LNCaP clone FGC (cell line): ENCODE measurements at places on chromosomes 3 and 15.

DNA sequence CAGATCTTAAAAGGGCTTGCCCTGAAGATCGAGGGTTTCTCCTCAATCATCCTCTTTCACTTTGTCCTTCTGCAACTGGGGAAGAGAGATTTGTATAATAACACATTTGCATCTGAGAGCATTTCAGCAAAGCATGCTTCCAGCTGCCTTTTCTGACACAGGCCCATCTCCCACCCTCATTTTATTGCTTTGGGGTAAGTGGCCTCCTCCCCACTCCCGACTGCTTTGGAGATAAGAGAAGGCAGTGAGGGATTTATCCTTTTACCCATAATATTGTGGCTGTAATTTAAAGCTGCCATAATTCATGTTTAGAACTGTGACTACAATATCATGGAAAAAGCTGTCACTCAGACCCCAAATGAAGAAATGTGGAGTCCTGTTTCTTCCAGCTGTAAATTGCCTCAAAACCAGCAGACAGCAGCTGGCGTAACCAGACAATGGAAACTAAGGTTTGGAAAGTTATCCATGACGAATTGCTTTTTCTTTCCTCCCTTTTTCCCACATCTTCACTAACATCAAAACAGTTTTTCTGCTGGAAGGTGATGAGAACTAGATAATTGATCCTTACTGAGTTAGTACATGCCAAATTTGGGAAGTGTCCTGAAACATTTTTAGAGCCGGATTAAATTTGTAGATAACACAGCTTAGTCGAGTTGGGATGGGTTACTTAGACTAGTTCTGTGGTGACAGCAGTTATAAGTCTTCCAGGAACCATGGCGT is 104.2 kb upstream of the PFN2 start:
- DNase-seq = no peak

- DNase-seq = no peak
These were observed 200.8 kb upstream of the STRIT1 start for GRCh38 chr3:155494332-155494731.

- no peak for DNase-seq
These were observed 57.3 kb upstream of the SNTN start for GRCh38 chr3:63595221-63595620.

- DNase-seq = no peak
These were observed 71.3 kb upstream of the THSD4 start for GRCh38 chr15:71044006-71044405.

- DNase-seq = no peak
These were observed 256.2 kb downstream of the ZNF621 start for GRCh38 chr3:40780925-40781406.

DNA sequence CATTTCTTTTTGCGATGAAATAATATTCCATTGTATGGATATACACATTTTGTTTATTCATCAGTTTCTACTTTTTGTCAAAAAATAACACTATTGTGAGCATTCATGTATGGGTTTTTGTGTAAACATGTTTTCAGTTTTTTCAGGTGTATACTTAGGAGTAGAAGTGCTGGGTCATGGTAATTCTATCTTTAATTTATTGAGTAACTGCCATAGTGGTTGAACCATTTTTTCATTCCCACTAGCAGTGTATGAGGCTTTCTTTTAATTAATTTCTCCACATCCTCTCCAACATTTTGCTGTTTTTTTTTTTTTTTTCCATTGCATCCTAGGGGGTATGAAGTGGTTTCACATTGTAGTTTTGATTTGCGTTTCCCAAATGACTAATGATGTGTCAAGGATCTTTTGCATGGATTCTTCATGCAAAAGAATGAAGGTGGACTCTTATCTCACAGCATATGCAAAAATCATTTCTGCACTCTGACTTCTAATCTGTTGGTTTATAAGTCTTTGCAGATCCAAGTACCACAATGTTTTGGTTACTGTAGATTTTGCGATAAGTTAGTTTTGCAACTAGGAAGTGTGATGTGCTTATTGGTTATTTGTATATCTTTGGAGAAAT is 12.6 kb downstream of the ATP2C1 start:
- peak; percentile 37 for DNase-seq

DNA sequence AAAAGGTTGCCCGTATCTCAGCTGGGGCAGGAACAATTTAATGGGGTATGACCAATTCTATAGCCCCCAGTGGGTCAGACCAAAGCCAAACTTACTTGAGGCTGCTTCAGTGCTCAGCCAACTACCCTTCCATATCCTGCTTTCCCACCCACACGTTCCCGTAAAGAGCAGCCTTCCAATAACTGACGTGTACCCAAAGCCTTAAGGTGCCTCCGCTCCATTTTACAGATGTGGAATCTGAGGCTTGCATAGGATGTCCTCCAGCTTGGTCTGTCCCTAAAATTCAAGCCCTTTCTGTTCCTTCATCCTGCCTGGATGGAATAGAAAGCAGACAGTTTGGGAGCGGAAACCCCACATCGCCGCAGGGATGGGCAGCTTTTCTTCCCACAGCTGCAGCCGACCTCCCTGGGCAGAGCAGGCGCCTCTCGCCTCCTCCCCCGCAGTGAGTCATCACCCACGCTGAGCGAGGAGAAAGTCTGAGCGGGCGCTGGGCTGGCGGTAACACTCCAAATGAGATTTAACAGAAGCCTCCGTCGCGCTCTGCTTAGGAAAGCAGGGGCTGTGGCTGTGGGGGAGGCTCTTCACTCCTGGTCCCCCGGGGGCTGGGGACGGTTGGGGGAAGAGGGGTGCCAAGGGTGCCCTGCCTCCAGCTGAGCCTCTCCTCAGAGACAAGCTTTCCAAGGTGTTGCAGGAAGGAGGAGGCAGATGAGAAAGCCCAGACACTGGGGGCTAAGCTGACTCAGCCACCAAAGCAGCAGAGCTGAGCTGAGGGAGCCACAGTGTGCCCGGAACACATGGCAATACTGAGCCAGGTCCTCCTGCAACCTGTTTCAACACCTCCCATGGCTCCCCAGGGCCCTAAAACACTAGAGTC is 57.8 kb upstream of the HRH1 start:
- DNase-seq = no peak

- no peak for DNase-seq
These were observed 254.1 kb downstream of the CNTN3 start for GRCh38 chr3:74360406-74360805.

GRCh38 chr15:33400941-33401340 is 90.2 kb downstream of the RYR3 start:
- DNase-seq = no peak

GRCh38 chr15:62879770-62880169 is 162.8 kb upstream of the TPM1 start:
- no peak for DNase-seq

- no peak for DNase-seq
These were observed 185.5 kb upstream of the ANKRD28 start for GRCh38 chr3:15983232-15983631.

GRCh38 chr15:36645106-36645505 is 65.7 kb downstream of the CDIN1 start:
- DNase-seq = no peak

DNA sequence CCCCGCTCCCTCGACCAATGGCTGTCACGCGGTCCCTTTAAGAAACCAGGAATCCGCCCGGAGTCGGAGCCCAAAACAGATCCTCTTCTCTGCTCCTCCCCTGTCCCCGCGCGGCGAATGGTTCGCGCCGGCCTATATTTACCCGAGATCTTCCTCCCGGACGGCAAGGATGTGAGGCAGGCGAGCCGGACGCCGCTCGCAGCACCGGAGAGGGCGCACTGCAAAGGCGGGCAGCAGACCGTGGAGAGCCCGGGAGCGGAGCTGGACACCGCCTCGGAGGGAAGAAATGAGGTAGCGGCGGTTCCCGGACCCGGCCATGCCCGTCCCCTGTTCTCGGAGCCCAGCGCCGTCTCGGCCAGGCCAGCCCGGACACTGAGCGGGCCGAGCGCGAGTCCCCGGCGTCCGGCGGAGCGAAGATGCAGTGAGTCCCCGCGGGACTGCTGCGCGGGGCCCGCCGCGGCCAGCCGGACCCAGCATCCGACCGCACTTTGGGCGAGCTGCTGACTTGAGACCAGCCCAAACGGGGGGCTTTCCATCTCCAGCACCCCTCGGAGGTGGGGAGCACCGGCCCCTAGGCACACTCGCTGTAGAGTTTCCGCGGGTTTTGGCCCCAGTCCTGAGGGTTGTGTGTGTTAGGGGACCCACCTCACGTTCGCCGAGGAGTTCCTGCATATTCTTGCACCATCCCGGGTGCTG is at the start of gene FAM43A:
Gene FAM43A (plus strand): TSS at position 166 of the 696 bp plus-strand sequence. CDS start 944 bp downstream, outside the sequence.
- DNase-seq = peak; percentile 90

- no peak for DNase-seq
These were observed 12.2 kb downstream of the MYLK start for GRCh38 chr3:123871946-123872345.

DNA sequence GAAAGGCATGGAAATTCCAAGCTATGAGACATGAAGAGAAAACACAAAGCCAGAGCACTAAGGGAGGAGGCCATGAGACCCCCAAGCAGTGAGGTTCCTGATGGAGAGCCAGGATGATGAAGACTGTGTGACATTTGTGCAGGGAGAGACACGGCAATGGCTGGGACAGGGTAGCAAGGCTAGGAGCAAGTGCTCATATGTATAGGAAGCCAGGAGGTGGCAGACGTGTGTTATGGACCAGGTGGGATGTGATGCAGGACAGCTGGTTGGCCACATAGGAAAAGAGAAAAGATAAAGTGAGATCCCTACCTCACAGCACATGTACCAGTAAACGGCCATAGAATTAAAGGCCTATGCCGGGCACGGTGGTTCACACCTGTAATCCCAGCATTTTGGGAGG is 112.7 kb downstream of the APBA2 start:
- DNase-seq = no peak

DNA sequence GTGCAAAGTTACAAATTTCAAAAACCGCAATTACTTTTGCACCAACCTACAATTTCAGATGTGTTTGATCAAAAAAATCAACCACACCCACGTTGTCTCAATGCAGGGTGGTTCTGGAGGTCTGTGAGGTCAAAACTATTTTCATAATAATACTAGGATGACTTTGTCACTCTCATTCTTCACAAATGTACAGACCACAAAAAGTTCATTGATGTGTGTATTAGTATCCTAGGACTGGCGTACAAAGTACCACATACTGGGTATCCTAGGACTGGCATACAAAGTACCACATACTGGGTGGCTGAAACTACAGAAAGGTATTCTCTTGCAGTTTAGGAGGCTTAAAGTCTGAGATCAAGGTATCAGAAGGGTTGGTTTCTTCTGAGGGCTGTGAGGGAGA is 13.0 kb downstream of the SUCLG2 start:
- no peak for DNase-seq

DNA sequence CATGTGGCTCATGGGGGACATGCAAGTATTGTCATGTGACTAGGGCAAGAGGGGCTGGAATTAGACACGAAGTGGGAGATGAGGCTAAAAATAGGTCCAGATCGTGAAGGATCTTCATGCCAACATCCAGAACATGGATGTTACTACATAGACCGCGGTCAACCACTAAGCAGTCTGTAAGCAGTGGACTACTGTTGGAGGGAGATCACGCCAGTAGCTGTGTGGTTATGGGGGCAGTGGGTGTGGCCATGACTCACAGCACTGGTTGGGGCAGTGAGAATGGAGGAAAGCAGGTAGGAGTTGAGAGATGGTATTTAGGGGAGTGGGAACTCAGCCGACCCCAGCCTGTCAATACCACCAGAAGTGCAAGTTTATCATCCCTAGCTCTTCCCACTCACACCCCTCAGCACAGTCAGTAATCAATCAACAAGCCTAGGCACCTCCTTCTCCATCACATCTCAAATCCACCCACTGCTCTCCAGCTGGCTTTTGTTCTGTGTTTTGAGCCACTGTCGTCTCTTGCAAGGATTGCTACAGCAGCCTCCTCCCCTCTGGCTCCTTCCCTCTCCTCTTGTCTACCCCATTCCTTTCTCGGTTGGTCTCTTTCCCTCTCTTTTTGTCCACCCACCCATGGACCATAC is 107.2 kb upstream of the ABHD17C start:
- DNase-seq = no peak

- DNase-seq = no peak
These were observed 66.1 kb upstream of the DLG1 start for GRCh38 chr3:197364410-197365071.

GRCh38 chr15:70343961-70344621 is 246.4 kb upstream of the TLE3 start:
- DNase-seq = no peak

GRCh38 chr15:68646156-68646555 is 67.4 kb downstream of the CORO2B start:
- no peak for DNase-seq

DNA sequence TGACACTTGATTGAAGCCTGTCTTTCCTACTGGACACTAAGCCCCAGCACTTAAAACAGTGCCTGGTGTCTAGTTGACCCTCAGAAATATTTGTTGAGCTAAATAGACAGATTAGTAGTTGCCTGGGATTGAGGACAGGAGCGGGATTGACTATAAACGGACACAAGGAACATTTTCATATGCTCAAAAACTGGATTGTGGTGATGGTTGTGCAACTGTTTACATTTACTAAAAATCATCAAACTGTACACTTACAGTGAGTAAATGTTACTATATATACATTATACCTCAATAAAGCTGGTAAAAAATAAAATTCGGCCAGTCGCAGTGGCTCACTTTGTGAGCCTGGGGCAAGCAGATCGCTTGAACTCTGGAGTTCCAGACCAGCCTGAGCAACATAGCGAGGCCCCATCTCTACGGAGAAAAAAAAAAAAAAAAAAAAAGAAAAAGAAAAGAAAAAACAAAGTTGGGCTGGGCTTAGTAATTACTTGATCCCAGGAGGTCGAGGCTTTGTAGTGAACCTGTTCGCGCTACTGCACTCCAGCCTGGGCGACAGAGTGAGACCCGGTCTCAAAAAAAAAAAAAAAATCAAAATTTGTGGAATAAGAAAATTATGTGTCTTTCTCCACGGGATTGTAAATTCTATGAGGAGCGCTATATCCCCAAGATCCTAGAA is 632 bp upstream of the IDH3A start:
- no peak for DNase-seq

DNA sequence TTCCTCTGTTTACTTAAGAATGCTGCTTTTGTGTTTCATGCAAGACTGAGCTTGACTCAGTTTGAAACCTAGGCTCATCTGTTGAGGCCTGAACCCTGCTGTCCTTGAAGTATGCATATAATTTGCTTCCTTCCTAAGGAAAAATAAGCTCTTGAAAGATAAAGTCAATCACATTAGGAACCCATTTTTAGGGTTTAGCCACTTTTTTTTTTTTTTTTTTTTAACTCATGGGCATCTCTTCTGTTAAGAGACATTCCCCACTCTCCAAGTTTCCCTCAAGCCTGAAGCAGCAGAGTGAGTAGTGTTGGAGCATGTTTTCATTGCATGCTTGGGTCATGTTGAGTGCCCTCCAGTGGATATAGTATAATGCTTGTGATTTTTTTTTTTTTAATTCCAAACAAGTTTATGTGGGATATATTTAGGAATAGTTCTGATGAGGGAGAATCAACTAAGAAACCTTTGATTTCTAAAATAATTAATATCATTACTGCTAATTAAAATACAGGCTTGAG is 3.6 kb downstream of the CTNNB1 start:
- DNase-seq = no peak
